ENCODE measurements at places on chromosomes 16 and 17.

DNA sequence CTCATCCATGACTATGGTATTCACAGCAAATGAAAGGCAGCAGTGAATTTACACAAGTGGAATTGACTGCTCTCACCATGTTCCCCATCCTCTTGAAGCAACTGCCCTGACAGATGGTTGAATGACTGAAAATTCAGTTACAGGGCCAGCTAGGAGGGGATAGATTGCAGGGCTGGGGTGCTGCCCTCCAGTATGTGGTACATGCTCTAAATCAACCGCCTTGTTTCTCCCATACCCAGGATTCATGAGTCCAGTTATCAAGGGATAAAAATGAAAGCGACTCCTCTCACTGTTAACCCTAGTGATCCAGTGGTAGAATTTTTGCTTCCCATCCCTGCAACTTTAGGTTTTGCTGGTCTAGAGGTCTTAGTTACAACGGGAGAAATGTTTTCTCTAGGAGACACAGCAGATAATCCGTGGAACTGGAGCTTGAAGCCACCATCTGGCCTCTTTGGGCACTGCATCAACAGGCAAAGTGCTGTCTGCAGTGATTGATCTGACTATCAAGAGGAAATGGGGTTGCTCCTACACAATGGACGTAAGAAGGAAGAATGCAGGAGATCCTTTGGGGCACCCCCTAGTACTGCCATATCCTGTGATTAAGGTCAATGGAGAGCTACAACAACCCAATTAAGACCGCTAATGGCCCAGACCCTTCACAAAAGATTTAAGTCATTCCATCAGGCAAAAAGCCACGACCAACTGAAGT, 32.0 kb downstream of the SCPEP1 start:
- peak; percentile 72 for DNase-seq

DNA sequence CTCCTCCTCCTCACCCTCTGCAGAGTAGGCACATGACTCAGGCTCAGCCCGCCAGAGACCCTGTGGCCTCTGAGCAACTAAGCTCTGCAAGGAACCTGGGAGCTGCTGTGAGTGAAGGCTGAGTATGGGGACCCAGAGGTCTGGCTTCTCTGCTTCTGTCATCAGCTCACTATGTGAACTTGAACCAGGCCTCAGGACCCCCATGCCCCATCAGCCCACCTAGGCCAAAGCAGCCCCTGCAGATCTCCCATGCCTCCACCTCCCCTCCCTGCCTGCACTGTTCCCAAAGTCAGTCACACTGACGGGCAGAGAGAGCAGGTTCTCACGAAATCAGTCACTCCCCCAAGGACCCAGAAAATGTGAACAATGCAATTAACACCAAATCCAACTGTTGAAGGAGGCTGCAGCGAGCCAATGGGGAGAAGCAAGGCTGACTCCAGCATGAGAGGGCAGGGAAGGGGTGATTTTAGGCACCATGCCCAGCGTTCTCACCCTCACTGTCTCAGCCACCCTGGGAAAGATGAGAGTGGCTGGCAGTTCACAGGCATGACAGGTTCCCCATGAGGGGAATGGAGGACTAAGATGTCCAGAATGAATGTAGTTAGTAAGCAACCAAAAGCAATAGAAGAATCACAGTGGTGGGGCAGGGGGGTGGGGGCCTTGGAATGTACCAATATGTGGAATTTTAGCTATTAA, 60.6 kb downstream of the BEAN1 start:
- no peak for DNase-seq

GRCh38 chr17:1764284-1764683, 2.4 kb downstream of the SERPINF1 start:
- DNase-seq: peak; percentile 69

- DNase-seq: peak; percentile 77
Measured at GRCh38 chr17:1720856-1721386, 3.6 kb upstream of the WDR81 start.

- peak; percentile 4 for DNase-seq
Measured at GRCh38 chr16:84184775-84185174, 2.1 kb downstream of the TAF1C start.

DNA sequence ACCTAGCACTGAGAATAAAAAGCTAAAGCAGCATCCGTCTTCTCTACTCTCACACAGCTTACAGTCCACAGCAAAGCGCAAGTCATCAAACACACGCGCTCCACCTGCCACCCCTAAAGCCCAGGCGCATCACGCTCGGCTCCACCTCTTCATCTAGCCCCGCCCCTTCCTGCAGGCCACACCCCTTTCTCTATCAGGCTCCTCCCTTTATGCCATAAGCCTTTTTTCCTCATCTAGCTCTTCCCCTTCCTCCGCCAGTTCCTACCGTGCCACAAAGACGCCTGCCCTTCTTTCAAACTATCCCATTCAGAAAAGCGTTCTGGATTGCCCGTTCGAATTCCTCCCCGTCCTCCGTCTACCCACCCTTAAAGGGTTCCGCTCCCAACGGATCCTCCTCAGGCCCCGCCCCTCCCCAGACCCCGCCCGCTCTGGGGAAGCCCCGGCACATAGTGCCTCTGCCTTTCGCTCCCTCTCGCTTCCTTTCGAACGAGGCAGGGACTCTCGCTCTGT, 417 bp downstream of the C16orf46 start:
- peak; percentile 96 for DNase-seq

DNA sequence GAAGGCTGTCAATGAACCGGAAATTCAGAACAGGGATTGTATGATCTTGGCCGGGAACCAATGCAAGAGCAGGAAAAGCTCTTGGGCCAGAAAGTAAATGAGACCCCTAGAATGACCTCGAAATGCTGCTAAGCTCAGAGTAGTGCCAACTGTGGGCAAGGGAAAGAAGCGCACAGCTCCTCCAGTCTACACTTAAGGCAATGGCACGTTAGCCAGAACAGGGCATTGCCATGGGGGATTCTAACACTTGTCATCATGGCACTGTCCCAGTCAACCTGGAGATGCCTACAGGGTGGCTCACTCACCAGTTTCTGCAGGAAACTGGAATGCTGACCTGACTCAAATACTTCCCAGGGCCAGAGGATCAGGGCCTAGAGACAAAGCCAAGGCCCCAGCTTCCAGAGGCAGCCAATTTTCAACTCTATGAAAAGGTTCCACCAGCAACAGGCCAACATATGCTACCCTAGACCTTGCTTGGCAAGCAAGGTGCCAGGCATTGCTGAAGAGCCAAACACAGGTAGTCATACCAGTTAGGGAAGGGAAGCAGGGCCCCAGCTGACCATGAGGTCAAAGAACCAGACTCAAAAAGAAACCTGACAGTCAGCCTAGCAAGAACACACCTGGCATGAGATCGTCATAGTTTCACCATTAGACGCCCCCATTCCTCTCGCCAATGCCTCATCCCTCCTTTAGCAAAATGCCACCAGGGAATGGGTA, 34.9 kb downstream of the ARHGAP17 start:
- peak; percentile 25 for DNase-seq

- DNase-seq: no peak
Measured at GRCh38 chr16:63080746-63081145, 1044.5 kb upstream of the CDH8 start.

- no peak for DNase-seq
Measured at GRCh38 chr17:65975878-65976277, 216.1 kb downstream of the CEP112 start.

- DNase-seq: no peak
Measured at GRCh38 chr17:63596856-63597586, 3.7 kb upstream of the TACO1 start.

DNA sequence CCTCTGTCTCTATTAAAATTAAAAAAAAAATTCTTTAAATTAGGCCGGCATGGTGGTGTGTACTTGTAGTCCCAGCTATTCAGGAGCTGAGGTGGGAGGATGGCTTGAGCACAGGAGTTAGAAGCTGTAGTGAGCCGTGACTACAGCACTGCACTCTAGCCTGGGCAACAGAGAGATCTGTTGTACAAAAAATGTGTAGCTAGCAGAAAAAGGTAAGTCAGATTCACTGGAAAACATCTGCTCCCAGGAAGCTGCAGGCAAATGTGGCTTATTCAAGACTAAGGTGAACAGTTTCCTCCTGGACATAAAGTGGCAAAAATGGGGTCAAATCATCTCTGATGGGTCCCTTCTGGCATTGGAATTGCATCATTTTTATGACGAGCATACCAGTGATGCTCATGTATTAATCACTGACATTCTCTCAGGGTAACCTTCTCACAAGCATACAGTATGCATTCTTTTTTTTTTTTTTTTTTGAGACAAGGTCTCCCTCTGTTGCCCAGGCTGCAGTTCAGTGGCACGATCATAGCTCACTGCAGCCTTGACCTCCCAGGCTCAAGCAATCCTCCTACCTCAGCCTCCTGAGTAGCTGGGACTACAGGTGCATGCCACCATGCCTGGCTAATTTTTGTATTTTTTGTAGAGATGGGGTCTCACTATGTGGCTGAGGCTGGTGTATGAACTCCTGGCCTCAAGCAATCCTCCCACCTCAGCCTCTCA, 48.7 kb downstream of the CPPED1 start:
- no peak for DNase-seq

DNA sequence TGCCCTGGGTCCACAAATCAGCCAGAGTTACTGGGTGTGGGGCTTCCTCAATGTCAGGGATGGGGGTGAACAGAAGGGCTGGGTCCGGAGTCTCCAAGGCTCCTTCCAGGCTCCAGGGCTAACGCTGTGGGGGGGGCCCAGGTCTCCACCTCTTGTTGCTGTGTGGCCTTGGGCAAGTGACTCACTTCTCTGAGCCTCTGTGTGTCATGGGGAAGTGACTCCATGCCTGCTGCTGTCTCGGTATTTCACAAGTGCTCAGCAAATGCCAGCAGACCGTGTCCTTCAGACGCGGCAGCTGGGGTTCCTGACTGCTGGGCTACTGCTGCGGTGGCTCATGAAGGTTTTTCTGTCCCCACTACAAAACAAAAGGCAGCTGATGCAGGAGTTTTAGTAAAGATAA, 26.6 kb downstream of the JPH3 start:
- peak; percentile 29 for DNase-seq

DNA sequence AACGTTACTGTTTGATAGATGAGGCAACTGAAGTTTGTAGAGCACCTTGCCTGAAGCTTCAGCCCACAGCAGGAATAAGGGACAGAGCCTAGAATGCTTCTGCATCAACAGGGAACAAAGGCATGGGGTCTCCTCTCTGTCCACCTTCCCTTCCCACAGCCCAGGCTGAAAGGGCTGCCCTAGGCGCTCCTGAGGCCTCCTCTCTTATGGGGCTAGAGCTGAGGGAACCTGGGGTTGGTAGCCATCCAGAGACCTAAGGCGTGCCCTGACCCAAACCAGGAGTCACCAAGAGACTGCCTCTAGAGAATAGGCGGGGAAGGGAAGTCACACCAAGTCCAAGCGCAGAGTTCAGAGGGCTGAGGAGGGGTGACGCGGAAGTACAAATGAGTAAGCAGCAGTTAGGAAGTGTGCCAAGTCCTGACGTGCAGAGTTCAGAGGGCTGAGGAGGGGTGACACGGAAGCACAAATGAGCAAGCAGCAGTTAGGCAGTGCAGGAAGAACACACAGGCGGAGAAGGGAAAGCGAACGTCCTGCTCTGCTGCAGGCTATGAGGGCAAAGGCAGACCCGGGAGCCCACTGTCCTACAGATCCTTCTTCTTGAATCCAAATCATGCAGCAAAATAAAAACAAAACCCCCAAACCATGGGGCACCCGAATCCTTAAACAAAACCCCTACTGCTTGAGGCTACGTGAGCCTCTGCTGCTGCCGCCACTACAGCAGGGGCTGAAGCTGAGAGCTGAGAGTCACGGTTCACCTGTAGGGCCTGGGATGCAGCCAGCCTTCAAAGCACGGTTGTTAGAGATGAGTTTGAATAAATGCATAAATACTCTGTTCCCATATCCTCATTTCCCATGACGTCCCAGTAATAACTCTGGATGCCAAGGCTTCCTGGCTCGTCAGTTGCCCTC, 2.7 kb upstream of the SPG7 start:
- DNase-seq: peak; percentile 90

GRCh38 chr17:80446645-80447405, 29.6 kb downstream of the NPTX1 start:
- no peak for DNase-seq

DNA sequence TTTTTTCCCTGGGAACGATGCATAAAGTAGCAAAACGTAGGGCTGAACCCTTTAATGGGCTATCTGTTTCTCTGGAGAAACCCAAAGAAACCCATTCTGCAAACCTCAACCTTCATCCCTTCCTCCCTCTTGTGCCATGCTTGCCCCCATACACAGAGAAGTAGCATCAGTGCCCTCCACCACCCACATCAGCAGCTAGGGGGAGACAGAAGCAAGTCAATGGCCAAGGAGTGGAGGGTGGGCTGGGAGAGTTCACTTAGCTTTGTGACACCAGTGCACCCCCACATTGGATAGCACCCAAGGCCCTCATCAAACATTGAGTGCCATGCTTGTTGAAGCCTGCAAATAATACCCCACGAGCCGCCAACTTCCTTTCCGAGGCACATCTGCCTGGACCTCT, 282.4 kb downstream of the ABCC12 start:
- DNase-seq: no peak

DNA sequence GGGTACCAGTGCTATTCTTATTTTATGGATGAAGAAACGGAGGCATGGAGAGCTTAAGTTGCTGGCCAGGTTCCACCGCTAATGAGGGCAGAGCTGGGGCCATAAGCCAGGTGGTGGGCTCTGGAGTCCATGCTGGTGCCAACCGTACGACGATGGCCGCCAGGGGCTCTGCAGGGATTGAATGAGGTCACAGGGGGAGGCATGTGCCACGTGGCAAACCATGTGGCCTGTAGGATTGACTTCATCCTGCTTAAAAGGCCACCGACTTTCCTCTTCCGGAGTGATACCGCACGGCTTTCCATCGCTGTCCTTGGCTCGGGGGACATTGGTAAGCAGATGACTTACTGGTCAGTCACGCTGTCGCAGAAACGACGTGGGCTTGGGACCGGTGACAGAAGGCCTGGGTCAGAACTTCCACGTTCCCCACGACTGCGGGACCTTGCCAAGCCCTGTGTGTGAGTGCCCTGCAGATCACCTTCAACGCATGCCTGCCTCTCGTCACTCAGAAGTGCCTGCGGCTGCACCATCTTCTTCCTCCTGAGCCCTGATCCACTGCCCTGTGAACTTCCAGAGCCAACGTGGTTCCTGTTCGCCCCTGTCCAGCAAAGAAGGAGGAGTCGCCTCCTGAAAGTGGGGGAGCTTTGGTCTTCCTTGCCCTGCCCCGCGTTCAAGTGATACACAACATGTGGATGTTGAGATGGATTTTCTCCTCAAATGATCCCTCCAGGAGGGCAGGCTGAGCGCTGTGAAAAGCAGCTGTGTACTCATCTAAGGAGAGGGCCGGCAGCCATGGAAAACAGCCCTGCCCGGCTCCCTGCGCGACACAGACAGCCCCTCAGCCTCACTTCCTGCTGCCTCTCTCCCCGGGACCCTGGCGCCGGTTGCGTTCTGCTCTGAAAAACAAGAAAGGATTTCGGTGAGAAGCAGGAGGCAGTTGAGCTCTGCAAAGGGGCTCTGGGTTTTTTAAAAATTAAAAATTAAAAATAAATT, 176.7 kb downstream of the C16orf95 start:
- no peak for DNase-seq

- no peak for DNase-seq
Measured at GRCh38 chr17:9672691-9673090, 27.4 kb downstream of the USP43 start.

- no peak for DNase-seq
Measured at GRCh38 chr17:50893183-50893993, 27.2 kb upstream of the TOB1 start.

DNA sequence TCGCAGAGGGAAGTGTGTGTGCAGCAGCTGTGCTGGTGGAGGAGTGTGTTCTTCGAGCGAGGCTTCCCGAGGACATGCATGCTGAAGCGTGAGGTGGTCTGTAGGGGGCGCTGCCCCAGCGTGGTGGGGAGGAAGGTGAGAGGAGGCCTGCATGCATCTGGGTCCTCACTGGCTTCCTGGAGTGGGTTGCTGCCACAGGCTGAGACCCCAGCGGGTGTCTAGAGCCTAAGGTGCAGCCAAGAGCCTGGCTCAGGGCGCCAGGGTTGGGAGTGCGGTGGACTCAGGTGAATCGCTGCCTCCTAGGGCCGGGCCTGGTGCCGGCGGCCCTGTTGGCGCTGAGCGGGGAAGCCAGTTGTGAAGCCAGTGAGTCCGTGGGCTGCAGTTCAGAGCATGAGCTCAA, 7.5 kb upstream of the HSD3B7 start:
- peak; percentile 23 for DNase-seq
